ENCODE measurements at places on chromosomes 12 and 14.

DNA sequence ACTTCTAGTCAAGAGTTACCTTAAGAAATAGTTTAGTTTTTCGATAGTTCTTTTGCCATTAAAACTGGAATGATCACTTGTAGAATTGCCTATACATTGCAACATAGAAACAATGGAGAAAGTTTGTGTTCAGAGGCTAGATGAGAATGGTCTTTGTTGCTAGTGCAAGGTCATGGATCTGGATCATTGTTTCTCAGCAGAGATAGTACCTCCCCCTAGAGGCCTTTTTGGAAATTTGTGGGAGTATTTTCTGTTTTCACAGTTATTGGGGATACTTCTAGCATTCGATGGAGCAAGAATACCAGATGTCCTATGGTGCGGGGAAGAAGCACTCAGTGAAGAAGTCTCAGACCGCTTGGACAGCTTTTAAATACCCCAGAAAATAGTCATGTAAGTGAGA, 138.8 kb upstream of the HMGA2 start:
- DNase-seq, result no peak

- no peak for DNase-seq
Measured at GRCh38 chr12:122501489-122501989, 807 bp upstream of the ZCCHC8 start.

DNA sequence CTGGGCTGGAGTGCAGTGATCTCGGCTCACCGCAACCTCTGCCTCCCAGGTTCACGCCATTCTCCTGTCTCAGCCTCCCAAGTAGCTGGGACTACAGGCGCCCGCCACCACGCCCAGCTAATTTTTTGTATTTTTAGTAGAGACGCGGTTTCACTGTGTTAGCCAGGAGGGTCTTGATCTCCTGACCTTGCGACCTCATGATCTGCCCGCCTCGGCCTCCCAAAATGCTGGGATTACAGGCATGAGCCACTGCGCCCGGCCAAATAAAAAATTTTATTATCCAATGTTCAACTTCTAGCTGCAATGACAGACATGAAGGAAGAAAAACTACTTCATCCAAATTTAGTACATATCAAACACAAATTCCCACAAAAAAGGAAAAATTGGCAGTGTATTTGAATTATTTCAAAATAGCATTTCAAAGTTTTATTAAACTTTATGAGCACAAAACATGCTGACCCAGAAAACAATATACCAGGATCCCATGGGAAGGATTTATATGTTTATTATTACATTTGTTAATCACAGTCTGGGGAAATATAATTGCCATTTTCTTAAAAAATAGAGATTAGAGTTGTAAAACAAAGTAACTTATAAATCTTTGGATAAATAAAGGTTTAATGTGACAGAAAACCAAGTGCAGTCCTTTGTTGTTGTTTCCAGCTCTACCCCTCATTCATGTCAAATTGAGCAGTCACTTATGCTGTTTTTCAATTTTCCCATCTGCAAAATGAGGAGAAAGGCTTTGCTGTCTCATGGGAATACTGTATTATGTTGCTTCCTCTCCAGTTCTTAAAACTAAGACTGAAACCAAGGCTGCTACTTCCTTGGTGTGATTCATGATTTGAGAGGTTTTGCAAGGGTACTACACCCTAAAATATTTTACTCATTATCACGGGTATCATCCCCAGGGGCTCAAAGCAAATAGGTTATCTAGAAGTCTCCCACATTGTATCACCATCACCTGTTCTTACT, 155.2 kb upstream of the AVPR1A start:
- DNase-seq, result no peak

GRCh38 chr14:56972948-56973347, 162.7 kb upstream of the OTX2 start:
- no peak for DNase-seq

- DNase-seq, result no peak
Measured at GRCh38 chr14:75831952-75832351, 149.8 kb downstream of the TGFB3 start.

DNA sequence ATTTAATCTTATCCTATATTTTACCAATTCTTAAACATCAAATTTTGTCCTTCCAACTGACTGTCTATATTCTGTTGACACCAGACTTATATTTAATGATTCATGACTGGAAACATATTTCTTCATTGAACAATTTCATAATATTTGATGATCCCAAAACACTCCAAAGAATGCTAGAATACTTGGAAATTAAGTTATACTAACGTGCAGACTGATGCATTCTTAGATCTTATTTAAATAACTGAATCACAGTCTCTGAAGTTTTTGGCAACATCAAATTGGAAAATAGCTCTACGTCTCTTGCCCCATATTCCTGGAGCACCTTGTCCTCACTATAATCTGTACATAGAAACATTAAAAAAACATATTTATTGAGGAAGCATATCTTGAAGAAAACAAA, 127.4 kb downstream of the HMGA2 start:
- no peak for DNase-seq

DNA sequence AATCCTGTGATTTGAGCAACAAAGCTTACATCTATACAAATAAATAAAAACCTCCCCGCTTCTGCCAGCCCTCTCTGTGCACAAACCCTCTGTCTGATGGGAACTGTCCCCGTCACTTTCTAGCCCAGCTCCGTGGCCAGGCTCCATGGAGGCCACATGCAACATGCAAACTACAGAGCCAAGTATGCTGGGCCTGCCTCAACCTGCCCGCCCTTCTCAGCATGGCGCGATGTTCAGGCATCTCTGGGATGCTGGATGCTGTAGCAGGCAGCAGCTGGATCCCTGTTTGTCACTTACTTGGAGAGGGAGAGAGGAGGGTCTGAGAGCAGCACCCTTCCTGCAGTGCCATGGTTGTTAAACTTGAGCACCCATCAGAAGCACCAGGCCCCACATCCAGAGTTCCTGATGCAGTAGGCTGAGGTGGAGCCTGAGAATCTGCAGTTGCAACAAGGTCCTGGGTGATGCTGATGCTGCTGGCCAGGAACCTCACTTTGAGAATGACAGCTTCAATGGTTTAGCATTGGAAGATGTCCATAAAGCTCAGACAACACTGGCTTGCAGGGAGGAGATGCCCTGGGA, 32.4 kb downstream of the CLMN start:
- no peak for DNase-seq

- DNase-seq, result no peak
Measured at GRCh38 chr14:67357186-67357968, 2.2 kb downstream of the ATP6V1D start.
